ENCODE measurements at places on chromosomes 1 and 21. TPM values are rescaled to one million over a fixed set of nuclear protein-coding genes. Genes with fewer than 3 reads are reported as not detected.
A peak's percentile ranks its signal among the peaks of the same experiment; 100 is the strongest.

LCE3C gene
- not detected for total RNA-seq

CLDN17 gene
- total RNA-seq: not detected

CNKSR1 gene
- total RNA-seq: 1.1 TPM

HES4 gene
- 33.6 TPM for total RNA-seq

NUP210L gene
- not detected for total RNA-seq

EVA1C gene
- total RNA-seq: 43.1 TPM

PITHD1 gene
- total RNA-seq: 60.6 TPM

C1orf122 gene
- 53.7 TPM for total RNA-seq

CACNA1S gene
- total RNA-seq: not detected

CRB1 gene
- 0.54 TPM for total RNA-seq

DNA sequence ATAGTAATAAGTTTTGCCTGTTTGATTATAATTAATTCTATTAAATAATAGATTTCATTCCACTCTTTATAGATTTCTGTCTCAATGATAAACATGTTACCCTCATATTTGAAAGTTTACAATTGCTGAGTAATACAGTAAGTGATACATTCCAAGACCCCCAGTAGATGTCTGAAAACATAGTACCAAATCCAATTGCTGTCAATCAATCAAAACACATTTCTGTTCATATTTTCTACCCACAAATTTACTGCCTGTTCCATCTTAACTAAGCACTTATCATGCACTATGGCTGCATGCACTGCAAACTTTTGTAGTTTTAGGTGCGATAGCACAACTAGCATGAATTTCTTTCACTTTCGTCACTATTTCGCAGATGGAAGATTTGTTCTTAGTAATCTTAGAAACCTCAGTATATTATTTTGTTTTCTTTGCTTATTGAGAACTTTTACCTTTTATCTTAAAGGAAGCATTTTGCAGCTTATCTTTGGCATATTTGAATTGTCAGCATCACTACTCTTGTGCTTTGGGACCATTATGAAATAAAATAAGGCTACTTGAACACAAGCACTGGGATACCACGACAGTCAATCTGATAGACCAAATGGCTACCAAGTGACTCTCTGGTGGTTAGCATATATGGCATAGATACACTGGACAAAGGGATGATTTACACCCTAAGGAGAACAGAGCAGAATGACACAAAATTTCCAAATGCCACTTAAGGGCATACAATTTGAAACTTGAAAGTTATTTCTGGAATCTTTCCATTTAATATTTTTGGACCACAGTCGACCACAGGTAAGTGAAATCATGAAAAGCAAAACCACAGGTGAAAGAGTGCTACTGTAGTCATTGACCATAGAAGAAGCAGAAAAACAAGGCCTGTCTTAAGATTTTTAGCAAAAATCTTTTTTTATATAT lies 67.6 kb downstream of the RGS13 start:
- no peak for ATAC-seq

DNA sequence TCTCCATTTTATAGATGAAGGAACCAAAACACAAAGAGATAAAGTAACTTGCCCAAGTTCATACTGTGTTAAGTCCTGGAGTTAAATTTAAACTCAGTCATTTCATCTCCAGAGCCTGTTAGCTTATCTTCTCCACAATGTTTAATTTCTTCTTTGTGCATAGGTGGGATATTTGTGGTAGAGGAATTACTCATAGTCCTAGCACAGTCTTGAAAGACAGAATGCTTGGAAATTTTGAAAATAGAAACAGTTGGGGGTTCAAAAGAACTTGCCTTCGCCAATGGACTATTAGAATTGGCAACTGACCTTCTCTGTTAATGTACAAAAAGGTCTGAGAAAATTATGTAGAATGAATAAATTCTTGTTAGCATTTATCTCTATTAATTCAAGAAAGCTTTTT lies 832.0 kb upstream of the PRMT6 start:
- ATAC-seq: no peak

DNA sequence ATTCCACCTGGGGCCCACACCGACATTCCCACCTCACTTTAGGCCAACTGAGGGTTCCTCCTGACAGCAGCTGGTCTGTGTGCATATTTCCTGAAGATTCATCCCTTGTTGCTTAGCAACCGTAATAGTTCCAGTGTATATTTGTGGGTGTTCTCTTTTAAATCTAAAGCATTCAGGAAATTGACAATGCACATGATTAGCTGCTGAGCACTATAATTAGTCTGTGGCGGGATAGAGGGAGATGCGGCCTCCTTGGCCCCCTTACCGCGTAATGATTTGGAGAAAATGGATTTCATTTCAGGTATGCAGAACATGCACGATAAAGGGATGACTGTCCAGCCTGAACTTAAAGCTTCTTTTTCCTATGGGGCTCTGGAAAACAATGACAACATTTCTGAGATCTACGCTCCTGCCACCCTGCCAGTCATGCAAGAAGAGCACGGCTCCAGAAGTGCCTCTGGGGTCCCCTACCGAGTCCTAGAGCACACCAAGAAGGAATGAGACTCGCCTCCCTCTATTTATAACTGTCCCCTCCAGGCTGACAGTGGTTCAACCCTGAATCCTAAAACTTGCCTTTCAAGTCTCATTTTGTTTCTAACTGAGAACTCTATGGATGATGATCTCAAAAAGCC lies 33.8 kb upstream of the RCAN3 start:
- ATAC-seq: no peak

DNA sequence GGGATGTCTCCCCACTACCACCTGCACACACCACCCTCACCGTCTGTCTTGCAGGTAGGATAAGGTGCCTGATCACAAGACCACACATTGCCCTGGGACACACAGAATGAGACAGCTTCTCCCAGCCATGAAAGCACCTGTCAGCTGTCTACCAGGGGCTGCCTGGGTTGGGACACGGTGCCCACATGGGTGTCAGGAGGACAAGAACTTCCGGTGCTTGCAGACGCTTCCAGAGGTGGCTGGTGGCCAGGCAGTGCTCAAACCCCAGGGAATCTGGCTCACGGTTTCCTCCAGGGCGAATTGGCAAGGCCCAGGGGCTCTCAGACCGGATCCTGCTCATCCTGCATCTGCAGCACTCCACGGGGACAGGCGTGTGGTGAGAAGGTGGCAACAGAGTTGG lies 182.6 kb upstream of the ARHGEF16 start:
- no peak for ATAC-seq

DNA sequence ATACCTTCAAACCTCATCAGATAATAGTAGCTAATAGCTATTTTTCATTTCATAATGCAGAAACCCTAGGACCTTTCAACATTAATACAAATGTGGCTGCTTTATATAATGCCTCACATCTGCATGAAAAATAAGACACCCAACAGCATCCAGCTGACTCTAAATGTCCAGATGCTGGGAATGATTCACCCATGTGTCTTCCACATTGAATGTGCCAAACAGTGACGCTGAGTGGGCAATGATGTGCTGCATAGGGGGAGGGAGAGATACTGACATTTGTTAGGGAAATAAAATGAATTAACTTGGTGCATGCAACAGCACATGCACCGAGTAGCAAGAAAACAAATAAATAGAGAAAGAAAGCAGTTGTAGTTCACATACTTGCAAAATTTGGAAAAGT lies 199.3 kb downstream of the DSCAM start:
- no peak for ATAC-seq

DNA sequence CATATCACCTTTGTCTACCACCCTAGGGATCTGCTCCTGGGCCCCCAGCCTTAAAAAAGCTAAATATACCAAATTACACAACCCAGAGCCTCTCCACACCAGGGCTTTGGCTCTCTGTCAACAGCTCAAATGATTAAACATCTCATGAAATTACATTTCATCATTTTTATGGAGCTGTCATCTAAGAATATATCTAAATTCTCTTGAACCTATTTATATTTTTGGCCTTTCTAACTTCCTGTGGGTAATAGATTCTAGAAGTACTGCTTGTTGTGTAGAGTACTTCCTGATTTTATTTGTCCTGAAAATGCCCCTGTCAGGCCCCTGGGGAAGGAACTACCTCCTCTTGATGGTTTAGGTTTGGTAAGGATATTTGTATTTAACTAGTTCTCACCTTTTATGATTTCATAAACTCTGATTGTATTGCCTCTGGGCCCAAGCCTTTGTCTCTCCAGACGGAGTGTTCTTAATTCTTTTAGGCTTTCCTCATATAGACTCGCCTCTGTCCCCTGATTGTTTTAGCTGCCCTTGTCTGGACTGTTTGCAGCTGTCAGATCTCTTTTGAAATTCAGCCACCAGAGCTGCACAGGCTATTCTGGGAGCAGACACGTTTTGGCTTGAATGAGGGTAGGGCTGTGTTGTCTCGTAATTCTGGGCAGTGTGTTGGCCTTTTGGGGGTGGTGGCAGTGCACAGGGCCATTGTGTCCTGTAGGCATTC lies 16.6 kb downstream of the MYOG start:
- ATAC-seq: peak; percentile 79

- no peak for ATAC-seq
These were observed 3.4 kb downstream of the TRIM11 start for GRCh38 chr1:228403231-228403631.

DNA sequence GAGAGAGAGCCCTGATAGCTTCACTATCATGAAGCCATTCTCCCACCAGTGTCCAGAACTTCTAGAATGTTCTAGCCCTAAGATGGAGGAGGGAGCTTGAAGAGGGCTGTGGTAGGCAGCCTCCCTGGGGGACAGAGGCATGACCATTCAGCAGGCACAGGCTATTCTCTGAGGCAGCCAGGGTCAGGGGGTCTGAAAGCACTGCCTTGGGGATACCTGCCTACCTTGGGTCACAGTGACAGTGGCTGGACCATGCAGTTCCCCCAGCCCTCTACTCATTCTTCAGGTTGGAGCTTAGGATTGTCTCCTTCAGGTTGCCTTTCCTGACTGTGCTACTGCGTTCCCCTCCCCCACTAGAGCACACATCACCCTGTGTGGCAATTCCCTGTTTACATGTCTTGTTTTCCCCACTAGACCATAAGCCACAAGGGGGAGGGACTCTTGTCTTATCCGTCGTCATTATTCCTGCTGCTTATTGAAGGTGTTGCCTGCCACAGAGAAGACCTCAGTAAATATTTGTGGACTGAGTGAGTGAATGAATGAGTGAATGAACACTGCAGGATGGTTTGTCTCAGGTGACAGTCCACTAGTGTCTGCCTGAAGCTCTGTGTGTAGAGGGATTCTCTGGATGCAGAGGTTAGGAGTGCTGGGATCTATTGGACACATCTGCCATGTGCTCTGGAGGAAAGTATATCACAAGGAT lies 5.2 kb downstream of the ZDHHC18 start:
- no peak for ATAC-seq

GRCh38 chr1:204286831-204287421 lies 72.8 kb downstream of the PLEKHA6 start:
- ATAC-seq: peak; percentile 20

DNA sequence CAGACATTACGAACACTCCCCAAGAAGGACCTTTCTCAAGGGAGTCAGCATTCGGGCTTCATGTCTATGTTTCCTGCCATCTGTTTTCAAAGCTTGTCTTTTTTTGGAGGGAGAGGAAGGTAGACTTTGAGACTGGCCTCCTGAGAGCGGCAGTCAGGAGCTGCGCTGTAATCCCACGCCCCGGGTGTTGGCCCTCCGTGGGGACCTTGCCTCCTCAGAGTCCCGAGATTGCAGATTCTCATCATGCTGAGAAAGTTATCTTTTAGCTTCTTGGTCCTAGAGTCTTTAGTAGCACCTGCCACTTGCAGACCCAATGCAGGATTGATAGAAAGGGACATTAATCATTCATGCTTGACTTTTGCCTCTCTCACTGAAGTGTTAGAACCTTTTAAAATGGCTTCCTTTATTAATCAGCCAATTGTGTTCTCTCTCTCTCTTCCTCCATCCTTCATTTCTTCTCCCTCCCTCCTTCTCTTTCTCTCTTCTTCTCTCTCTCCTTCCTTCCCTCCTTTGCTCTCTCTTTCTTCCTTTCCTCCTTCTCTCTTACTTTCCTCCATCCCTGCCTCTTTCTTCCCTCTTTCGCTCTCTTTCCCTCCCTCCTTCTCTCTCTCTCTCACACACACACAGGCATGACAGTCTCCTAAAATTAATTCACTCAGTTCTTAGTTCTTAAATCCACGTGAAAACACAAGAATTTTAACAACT lies 25.2 kb upstream of the GNPAT start:
- no peak for ATAC-seq

- ATAC-seq: no peak
These were observed 5.8 kb downstream of the RGS1 start for GRCh38 chr1:192581131-192581927.

DNA sequence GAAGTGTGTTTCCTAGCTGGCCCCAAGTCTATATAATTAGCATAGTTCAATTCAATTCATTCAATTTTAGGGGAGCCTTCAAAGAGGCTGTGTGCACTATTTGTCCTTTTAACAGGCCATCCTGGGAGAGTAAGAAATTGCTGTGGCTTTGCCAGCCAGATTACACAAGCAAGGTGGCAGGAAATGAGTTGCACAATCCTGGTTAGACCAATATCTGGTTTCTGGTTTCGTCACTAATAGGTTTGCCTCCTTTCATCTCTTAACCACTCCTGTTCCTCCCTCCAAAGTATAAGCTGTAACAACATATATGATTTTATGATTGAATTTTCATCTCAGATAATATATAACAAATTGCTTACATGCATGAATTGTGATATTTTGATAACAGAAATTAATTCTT lies 84.1 kb upstream of the NEGR1 start:
- ATAC-seq: no peak

- no peak for ATAC-seq
These were observed 128.1 kb upstream of the JUN start for GRCh38 chr1:58911841-58912499.

GRCh38 chr1:35053433-35053832 lies 21.7 kb upstream of the ZMYM6 start:
- ATAC-seq: no peak

GRCh38 chr1:62457955-62458354 lies 21.1 kb downstream of the USP1 start:
- no peak for ATAC-seq

GRCh38 chr1:37878071-37878470 lies 18.7 kb upstream of the MTF1 start:
- ATAC-seq: no peak

DNA sequence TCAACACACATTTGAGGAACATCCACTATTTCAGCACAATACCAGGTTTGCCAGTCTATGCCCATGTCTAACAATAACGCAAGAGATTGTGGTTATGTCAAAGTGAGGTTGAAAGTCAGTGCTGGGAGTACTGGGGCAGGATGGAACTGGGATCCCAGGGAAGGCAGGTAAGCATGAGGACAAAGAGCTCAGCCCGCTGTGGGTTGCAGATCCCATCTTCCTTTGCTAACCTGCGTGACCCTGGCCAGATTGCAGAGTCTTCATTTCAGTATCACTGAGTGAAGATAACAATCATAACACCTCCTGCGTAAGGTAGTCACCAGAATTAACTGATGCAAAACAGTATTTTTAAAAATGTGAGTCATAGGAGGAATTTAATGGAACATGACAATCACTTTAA lies 250.0 kb downstream of the PCP4 start:
- ATAC-seq: no peak

GRCh38 chr1:199313444-199313843 lies 674.6 kb downstream of the PTPRC start:
- no peak for ATAC-seq

- no peak for ATAC-seq
These were observed 170.3 kb downstream of the CAMTA1 start for GRCh38 chr1:6955357-6956094.
